ENCODE measurements at places on chromosomes 13 and 19.

DNA sequence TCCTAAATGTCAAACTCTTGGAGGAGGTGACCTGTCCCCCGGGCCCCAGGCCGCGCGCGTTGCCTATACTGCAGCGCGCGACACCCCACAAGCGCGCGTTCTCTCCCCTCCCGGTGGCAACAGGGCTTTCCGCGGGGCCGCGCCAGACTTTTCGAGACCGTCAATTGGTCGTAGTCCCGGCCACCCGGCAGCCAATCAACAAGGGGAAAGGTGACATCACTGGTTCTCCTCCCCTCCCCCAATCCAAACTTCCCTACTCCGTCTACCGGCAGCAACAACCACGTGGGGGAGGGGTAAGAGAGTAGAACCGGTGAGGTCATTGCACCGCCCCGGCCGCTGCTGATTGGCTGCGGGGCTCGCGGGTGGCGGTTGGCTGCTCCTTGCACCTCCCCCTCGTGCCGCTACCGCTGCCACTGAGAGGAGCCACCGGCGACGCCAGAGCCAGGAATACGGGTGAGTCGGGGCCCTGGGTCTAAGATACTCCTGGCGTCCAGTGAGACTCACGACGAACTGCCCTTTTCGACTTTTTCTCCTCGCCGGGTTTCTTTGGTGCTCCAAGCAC, 829 bp upstream of the CIC start:
- DNase-seq: peak; percentile 95

GRCh38 chr19:18915639-18916038, 3.5 kb downstream of the COPE start:
- DNase-seq: no peak

DNA sequence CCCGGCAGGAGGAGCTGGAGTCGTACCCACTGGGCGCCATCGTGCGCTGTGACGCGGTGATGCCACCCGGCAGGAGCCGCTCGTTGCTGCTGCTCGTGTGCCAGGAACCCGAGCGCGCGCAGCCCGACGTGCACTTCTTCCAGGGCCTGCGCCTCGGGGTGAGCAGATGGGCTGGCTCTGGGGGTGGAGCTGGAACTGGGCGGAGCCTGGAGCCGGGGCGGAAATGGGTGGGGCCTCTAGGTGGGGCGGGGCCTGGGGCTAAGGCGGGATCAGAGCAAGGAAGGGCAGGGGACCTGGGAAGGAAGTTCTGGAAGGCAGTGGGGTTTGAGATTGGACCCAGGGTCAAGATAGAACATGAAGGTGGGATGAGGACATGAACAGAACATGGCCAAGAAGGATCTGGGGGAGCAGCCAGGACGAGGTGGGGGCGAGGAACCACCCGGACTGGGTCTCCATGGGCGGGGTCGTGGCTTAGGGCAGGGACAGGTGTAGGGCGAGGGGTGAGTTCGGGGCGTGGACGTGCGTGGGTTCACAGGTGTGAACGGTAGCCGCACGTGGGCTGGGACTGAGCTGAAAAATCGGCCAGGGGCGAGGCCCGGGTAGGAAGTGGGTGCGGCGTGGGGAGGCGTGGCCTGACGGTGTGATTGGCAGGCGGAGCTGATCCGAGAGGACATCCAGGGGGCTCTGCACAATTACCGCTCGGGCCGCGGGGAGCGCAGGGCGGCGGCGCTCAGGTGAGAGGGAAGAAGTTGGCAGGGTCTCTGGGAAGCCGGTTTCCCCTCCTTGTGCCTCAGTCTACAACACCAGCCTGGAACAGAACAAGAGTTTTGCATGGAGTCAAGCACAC, 4.7 kb downstream of the EPS8L1 start:
- DNase-seq: no peak

DNA sequence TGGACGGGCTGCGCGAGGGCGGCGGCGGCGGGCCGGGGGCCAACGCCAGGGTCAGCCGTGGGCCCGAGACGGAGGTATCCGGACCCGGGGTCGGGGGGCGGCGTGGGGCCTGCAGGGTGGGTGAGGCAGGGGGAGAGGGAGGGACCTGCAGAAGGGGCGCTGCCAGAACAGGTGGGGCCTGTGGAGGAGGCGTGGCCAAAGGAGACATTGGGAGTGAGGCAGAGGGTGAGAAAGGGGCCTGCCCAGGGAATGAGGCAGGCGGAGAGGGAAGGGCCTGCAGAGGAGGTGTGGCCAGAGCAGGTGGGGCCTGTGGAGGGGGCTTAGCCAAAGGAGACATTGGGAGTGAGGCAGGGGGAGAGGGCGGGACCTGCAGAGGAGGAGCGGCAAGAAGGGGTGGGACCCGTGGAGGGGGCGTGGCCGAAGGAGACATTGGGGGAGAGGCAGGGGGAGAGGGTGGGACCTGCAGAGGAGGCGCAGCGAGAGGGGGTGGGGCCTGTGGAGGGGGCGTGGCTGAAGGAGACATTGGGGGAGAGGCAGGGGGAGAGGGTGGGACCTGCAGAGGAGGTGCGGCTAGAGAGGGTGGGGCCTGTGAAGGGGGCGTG, 4.2 kb downstream of the PRR36 start:
- no peak for DNase-seq

- DNase-seq: no peak
Measured at GRCh38 chr13:65966991-65967451, 1263.1 kb downstream of the PCDH9 start.

GRCh38 chr19:11425719-11426457, 6.8 kb upstream of the RGL3 start:
- no peak for DNase-seq

DNA sequence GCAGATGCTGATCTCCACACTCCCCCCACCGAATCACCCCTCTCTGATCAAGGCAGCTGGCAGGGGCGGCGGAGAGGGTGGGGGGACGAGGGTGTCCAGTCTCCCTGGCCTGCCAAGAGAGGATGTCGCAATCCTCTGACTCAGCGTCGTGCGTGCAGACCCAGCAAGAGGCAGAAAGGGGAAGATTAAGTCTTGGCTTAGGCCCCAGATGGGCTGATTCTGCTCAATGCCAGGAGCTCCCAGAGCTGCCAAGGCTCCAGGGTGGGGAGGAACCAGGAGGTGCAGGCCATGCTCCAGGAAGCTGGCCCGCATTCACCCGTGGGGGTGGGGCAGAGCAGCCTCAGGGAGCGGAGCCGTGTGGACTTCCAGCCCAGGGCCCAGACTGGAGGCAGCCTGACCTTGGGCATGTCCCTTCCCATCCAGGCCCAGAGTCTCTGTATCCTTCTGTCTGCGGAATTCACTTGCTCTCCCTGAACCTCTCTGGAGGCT, 6.6 kb upstream of the BCL3 start:
- peak; percentile 99 for DNase-seq

GRCh38 chr13:49185264-49185663, 34.9 kb upstream of the MLNR start:
- no peak for DNase-seq

DNA sequence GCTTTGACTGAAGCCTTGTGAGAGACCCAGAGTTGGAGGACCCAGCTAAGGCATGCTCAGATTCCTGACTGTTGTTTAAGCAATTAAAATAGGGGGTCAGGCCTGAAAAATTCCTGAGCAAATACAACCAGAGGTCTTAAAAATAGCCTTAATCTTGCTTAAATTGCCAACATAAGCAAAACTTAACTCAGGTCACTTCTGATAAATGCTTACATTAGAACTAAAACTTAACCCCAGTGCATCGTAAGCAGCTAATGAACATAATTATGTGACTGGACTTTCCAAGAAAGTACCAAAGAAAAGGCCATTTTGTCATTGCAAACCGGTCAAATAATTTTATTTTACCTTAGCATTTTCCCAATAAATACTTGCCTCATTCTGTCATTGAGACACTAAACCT, 294.5 kb downstream of the ENOX1 start:
- DNase-seq: no peak

DNA sequence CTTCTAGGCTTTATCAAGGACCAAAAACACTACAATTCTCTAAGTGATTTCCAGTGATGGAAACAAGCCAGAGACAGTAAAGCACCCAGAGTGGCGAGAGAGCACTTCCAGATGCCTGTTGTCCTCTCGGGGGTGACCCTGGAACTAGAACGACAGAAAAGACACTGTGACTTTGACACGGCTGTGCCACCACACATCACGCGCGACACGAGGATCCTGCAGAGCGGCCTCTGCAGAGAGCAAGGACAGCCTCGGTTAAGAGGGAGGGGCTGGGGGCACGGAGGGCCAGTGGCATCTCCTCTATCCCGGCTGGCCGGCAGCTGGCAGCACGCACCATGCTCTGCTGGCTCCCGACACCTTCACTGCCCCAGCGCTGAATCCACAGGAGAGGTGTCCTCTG, 42.3 kb downstream of the SUGP2 start:
- no peak for DNase-seq

GRCh38 chr19:32498648-32499200, 82.3 kb upstream of the PDCD5 start:
- no peak for DNase-seq

- DNase-seq: no peak
Measured at GRCh38 chr13:93853912-93854311, 625.6 kb downstream of the DCT start.

GRCh38 chr13:39527961-39528660, 74.9 kb downstream of the LHFPL6 start:
- DNase-seq: peak; percentile 76

GRCh38 chr13:50616101-50616500, 227.4 kb downstream of the DLEU7 start:
- DNase-seq: no peak

DNA sequence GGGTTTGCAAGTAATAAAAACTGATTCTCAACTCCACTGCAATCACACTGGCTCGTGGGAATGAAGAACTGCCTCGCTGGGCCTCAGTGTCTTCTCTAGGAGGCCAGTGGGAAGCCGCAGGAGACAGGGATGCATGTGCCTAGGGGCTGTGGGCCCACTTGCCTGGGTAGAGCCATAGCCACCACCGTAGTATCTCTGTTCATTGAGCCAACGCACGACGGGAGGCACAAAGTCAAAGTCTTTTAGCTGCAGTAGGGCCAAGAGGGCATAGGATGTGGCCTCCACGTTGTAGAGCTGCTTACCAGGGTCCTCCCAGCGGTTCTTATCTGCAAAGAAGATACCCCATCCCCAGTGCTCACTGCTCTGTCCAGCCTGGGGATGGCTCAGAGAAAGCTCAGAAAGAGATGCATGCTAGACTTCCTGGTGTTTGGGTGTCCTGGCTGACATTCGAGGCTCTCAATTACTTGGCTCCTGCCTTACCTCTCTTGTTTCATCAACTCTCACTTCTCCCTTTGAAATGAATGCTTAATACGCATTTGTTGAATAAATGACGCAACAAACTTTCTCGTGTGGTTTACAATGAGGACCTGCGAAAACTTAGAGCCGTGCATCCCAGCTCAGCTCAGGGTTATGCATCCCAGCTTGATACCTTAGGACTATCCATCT, 16.1 kb upstream of the TNFSF14 start:
- no peak for DNase-seq

DNA sequence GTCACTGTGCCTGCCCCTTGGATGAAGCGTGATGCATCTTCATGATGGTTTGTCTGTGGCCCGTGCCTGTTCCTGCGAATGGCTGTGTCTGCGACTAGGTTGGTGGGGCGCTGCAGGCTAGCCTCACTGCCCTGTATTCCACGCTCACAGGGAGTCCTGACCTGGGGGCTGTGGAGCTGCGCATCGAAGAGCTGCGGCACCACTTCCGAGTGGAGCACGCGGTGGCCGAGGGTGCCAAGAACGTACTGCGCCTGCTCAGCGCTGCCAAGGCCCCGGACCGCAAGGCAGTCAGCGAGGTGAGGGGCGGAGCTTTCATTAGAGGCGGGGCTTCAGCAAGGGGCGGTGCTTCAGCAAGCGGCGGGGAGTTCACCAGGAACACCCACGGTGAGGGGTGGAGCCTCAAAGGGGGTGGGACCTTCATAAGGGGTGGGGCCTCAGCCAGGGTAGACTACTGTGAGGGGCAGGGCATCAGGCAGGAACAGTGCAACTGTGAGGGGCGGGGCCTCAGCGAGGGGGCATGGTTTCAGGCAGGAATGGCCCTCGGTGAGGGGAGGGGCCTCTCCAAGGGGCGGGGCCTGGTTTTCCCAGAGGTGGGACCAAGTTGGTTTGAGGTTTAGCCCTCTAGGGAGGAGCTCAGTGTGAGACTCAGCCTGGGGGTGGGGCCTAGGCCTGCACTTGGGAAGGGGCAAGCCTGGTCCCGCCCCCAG, 17.2 kb downstream of the PKN1 start:
- DNase-seq: no peak

- DNase-seq: peak; percentile 50
Measured at GRCh38 chr13:93146584-93147297, 79.9 kb upstream of the GPC6 start.

DNA sequence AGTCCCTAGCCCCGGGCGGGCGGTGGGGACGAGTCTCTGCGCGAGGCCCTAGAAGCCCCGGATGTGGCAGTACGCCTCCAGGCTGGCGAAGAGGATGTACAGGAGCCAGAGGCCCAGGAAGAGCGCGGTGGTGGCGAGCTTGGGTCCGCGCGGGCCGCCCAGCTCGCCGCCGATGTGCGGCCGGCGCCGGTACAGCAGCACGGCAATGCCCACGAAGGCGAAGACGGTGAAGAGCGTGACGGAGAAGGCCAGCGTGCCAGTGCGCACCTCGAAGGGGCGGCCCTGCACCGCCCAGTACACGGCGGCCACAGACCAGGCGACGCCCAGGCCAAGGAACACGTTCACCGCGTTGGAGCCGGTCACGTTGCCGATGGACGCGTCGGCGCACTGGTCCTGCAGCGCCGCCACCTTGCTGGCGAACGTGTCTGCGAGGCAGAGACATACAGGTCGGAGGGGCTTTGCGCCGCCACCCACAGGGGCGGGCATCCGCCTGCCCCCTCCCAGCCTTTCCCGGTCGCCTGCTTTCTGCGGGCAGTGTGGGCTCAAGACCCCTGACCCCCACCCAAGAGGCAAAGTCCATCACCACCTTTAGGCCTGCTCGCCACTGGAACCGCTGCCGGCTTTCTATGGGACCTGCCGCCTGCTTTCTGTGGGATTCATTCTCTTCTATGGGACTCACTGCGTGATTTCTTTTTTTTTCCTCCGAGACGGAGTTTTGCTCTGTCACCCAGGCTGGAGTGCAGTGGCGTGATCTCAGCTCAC, 10.9 kb upstream of the MEIS3 start:
- DNase-seq: no peak

GRCh38 chr13:31208559-31209122, 8.9 kb downstream of the B3GLCT start:
- DNase-seq: no peak

DNA sequence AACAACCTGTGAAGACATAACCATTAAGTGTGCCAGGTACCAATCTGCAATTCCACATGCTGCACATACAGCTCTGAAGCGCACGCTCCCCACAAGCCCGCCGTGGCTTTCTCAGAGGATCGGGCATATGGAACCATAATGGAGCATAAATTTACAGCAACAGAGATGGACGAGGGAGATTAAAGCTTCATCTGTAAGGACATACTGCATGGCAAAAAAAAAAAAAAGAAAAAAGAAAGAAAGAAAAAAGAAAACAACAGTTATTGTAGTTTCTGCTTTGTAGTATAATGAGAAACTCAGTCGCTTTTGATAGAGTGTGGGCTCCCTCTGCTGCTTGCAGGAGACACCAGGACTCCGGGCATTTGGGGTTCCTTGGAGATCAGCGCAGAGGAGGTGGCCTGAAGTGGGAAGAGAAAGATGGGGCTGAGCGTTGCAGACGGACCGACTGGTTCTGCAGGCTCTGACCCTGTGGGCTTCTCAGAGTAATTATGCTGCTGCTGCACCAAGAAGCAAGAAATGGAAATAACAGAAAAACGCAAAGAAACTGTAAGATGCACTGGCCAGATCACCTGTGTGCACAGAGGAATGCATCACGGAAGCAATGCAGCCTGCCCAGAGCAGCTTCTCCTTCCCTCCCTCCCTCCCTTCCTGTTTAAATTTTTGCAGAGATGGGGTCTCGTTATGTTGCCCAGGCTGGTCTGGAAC, 10.8 kb upstream of the PDCD5 start:
- DNase-seq: no peak
